ENCODE measurements at places on chromosomes 5 and 9. TPM values are rescaled to one million over a fixed set of nuclear protein-coding genes. Genes with fewer than 3 reads are reported as not detected.

TNFSF15 gene
- total RNA-seq = 5.9 TPM

PGM5 gene
- total RNA-seq = 0.91 TPM

AQP3 gene
- 2.4 TPM for total RNA-seq

GAS1 gene
- 61.7 TPM for total RNA-seq

ZNF618 gene
- 9.8 TPM for total RNA-seq

PTGES2 gene
- 31.1 TPM for total RNA-seq

FUT7 gene
- not detected for total RNA-seq

PIP5K1B gene
- total RNA-seq = not detected

APBA1 gene
- 14.1 TPM for total RNA-seq

CYSRT1 gene
- 0.52 TPM for total RNA-seq

RORB gene
- total RNA-seq = under 0.01 TPM

NR2F1-AS1 gene
- 5.4 TPM for total RNA-seq

KCNMB1 gene
- total RNA-seq = under 0.01 TPM

C5orf58 gene
- not detected for total RNA-seq

GCNT4 gene
- total RNA-seq = 3.6 TPM

LCN1 gene
- total RNA-seq = not detected

TARS1 gene
- 215 TPM for total RNA-seq

SYK gene
- total RNA-seq = not detected

IQGAP2 gene
- total RNA-seq = not detected

GRHPR gene
- 109 TPM for total RNA-seq

FUBP3 gene
- 39.5 TPM for total RNA-seq
